ENCODE measurements at places on chromosomes 1 and 21.
A peak's percentile ranks its signal among the peaks of the same experiment; 100 is the strongest.

DNA sequence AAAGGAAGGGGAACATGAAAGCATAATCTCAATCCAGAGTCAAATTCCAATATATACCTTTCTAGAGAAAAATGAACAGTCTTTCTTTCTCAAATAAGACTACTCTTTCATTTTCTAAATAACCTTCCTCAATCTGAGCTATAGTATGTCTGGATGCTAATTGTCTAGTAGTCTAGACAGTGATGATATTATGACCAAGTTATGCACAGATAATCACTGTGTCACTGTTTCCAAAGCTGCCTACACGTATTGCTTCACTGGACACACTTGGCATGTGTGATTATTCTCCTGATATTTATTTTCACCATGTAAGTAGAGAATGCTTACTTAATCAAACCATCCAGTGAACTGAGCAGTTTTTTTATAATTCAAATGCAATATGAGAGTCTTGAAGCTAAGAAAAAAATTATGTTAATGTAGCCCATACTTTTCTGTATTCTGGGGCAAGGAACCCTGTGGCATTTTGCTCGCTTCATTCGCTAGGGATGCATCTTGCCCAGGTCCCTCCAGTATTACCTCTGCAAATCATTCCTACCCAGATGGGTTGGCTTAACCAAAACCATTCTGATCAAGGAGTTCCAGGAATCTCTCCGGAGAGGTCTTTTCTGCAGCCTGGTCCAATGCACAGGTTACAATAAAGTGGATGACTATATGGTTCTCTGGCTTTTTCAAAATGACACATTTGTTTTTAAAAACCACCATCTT lies 303.1 kb upstream of the RUNX1 start:
- H3K4me1 ChIP-seq: no peaks in the 10 kb centered on the region
- H3K36me3 ChIP-seq: no peaks in the 10 kb centered on the region
- H3K4me3 ChIP-seq: no peak overlapping the region
- no peak for DNase-seq
- H3K27ac ChIP-seq: no peak overlapping the region
- H3K27me3 ChIP-seq: peaks cover 29% of the 10 kb centered on the region

GRCh38 chr1:244350027-244350426 lies 101.7 kb downstream of the ADSS2 start:
- H3K4me1 ChIP-seq: peaks cover 24% of the 10 kb centered on the region
- H3K27me3 ChIP-seq: peaks cover 11% of the 10 kb centered on the region
- H3K36me3 ChIP-seq: peaks cover 22% of the 10 kb centered on the region
- no peak overlapping the region for H3K4me3 ChIP-seq
- peak; percentile 8 for DNase-seq
- H3K27ac ChIP-seq: no peak overlapping the region

DNA sequence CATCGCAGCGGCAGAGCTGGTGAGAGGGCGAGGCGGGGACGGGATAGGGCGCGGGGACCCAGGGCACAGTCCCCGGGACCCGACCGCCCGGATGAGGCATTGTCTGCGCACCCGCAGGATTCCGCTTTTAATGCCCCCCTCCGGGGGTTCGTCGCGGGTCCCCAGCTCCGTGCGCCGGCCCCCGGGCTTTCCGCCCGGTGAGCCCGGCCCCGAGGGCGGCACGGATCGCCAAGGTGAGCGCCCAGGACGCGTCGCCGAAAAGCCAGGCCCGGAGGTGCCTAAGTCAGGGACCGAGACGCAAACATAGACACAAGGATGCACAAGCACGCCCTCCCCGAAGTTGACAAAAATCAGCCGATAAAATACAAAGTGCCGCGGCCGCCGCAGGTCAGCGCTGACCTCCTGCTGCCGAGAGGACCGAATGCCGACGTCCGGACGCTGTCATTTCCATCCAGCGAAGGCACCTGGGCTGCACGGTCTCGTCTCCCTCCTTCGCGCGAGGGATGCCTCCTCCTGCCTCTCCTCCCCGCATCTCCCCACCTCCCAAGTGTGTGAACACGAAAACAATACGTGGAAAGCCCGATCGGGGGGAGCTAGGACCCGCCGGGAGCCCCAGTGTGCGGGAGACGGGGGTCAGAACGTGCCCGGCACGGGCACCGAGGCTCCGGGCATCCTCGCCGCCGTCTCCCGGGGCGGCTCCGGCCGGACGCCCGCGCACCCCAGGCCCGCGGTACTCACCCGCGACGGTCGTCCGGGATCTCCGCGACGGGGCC lies 101.1 kb upstream of the SOD1 start:
- H3K4me1 ChIP-seq: peaks cover 12% of the 10 kb centered on the region
- H3K27ac ChIP-seq: no peak overlapping the region
- H3K4me3 ChIP-seq: peak overlapping the region; percentile 83
- H3K36me3 ChIP-seq: no peaks in the 10 kb centered on the region
- peak; percentile 20 for DNase-seq
- peaks cover 46% of the 10 kb centered on the region for H3K27me3 ChIP-seq

DNA sequence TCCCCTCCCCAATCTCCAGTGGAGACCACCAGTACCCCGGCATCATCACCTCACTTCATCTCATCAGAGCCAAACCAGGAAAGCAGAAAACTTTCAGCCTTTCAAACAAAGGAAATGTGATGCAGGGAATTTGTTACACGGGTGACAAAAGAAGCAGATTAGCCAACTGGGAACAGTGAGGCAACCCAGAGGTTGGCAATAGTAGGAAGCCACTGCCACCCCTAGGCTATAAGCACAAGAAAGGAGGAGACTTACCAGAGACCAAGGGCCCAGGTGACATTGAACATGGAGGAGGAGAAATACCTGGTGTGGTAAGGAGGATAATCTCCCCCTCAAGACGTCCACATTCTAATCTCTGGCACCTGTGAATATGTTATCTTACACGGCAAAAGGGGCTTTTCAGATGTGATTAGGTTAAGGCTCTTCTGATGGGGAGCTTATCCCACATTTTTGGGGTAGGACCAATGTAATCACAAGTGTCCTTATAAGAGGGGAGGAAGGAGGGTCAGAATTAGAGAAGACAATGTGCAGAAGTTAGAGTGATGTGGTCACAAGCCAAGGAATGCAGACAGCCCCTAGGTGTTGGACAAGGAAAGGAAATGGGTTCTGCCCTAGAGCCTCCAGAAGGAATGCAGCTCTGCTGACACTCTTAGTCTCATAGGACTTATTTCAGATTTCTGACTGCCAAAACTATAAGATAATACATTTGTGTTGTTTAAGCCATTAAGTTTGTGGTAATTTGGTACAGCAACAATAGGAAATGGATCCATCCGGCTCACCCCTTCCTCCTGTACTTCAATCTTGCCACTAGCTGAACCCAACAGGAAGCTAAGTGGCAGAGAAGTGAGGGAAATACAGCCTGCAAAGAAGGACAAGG lies 83.6 kb upstream of the VAV3 start:
- H3K4me3 ChIP-seq: peak overlapping the region; percentile 77
- no peaks in the 10 kb centered on the region for H3K27me3 ChIP-seq
- H3K4me1 ChIP-seq: peaks cover 42% of the 10 kb centered on the region
- peaks cover 24% of the 10 kb centered on the region for H3K36me3 ChIP-seq
- H3K27ac ChIP-seq: no peak overlapping the region
- DNase-seq: no peak

GRCh38 chr1:7943251-7943650 lies 2.6 kb upstream of the TNFRSF9 start:
- no peak overlapping the region for H3K27ac ChIP-seq
- H3K4me1 ChIP-seq: peaks cover 28% of the 10 kb centered on the region
- peaks cover 38% of the 10 kb centered on the region for H3K27me3 ChIP-seq

All from naive B cell (primary cell).